CD8-positive, alpha-beta memory T cell (primary cell): ENCODE measurements at places on chromosomes 5 and 9.

DNA sequence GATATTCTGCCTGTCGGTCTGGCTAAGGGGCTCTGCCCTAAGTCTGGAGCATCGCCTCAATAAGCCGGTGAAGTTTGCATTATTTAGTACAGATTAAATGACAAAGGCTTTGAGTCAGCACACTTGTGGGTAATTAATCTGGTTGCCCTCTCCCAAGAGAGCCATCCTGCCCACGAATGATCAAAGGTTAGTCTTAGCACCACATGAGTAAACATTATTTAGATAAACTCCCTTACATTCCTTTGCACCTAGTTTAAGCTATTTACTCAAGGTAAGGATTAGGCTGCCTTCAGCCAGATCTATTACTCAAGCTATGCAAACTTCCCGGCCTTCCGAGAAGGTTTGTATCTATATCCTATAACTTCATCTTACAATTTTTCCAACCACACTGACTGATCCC lies 572.1 kb downstream of the CHSY3 start:
- no peak for DNase-seq

DNA sequence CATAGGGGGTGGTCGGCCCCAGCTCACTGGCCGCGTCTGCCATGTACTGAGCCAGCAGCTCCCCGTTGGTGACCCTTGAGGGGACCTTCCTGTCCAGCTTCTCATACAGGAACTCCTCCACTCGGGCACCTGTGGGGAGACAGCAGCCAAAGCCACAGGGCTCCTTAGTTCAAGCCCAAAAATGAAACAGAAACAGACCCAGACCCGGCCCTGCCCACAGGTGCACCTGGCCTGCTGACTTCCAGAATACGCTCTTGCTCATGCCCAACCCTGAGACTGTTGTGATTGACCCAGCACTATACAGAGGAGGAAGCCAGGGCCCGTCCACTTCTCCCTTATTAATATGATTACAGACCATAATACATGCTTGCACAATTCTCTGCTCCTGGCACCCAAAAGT lies 7.0 kb downstream of the SH3GLB2 start:
- DNase-seq = no peak

DNA sequence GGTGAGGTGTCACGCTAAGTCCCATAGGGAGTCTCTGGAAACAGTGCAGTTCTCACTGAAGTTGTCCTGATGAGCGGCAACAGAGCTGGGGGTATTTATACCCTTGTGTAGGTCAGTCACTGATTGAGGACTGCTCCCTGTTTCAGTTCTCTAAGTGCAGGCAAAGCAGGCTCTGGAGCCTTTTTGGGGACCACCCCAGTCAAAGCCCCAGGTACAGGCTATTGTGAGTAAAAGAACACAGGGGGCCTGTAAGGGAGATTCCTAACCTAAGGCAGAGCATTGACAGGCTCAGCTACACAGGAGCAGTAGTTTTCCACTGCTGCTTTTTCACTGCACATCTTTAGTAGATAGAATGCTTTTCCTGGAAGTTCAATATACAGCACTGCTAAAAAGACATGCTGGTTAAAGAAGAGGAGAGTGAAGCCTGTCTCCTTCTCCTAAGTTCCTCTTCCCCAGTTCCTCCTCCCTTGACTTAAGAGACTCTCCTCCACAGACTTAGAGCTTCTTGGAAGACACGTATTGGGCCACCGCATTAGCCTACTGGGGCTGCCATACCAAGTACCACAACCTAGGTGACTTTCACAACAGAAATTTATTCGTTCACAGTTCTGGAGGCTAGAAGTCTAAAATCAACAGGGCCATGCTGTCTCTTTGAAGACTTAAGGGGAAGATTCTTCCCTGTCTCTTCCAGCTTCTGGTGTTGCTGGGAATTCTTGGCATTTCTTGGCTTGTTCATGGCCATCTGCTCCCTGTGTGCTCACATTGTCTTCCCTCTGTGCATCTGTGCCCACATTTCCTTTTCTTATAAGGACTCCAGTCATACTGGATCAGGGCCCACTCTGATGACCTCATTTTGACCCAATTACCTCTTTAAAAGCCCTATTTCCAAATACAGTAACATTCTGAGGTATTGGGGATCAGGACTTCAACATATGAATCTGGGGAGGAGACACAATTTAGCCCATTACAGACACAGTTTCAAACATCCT lies 221.0 kb downstream of the ESM1 start:
- DNase-seq = no peak

- DNase-seq = no peak
Measured at GRCh38 chr9:100104314-100104713, 5.3 kb downstream of the INVS start.

- no peak for DNase-seq
Measured at GRCh38 chr9:129241725-129242124, 63.7 kb upstream of the IER5L start.
